ENCODE measurements at places on chromosomes 4 and X.

DNA sequence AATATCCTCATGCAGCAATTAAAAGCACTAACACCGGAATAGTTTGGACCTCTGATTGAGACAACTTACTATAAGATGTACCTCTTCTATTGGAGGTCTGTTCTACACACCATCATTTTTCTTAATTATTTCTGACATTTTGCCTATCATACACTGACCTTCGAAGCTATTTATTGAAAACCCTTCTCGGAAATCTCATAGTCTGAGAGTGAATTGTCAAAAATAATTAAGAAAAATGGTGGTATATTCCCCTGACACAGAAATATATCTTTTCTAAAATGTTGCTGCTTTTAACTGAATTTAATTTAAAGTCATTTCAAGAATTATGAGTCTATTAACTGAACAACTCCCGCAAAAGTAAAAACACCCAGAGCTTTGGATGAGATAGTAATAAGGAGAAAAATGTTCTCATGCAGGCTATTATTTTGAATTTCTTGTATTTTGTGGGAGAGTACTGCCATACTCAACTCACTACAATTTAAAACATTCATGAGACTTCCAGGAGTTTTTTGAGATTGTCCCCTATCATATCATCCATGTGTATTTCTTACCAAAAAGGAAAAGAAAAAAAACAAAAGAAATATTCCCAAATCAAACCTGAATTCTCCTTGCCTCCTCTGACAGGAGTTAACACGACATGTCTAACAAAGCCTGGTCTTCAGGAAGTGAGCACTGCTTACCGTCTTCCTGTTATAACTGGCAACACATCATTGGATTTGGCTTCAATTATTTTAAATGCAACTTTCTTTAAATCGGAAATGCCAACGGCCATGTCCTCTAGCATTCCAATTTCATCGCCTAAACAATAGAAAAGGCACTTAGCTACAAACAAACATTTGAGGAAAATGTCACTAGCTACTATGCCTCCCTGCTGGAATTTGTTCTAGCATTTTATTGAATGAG, 485.3 kb downstream of the IL15 start:
- DNase-seq, result no peak

GRCh38 chr4:20126906-20127305, 124.8 kb upstream of the SLIT2 start:
- DNase-seq, result no peak

- no peak for DNase-seq
These were observed 25.9 kb upstream of the FGFR3 start for GRCh38 chr4:1767061-1767769.

GRCh38 chrX:115966920-115967319, 203.6 kb upstream of the AGTR2 start:
- no peak for DNase-seq

GRCh38 chr4:151012820-151013219, 2.3 kb downstream of the LRBA start:
- no peak for DNase-seq

DNA sequence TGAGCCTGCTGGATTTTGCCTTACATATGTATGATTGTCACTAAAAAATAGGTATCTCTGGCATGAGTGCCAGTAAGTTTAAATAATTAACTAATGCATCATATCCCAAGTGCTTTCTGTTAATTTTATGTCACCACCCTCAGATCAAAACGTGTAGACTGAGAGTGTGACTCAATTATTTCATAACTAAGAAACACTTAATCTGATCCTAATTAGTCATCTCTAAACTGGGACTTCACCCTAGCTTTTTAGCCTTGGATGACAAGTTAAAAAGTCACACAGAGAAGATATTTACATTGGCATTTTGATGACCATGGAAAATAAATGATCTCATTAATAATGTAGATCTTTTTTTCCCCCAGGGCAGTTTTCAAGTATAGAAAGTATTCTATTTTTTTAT, 23.1 kb upstream of the SLC6A14 start:
- no peak for DNase-seq

DNA sequence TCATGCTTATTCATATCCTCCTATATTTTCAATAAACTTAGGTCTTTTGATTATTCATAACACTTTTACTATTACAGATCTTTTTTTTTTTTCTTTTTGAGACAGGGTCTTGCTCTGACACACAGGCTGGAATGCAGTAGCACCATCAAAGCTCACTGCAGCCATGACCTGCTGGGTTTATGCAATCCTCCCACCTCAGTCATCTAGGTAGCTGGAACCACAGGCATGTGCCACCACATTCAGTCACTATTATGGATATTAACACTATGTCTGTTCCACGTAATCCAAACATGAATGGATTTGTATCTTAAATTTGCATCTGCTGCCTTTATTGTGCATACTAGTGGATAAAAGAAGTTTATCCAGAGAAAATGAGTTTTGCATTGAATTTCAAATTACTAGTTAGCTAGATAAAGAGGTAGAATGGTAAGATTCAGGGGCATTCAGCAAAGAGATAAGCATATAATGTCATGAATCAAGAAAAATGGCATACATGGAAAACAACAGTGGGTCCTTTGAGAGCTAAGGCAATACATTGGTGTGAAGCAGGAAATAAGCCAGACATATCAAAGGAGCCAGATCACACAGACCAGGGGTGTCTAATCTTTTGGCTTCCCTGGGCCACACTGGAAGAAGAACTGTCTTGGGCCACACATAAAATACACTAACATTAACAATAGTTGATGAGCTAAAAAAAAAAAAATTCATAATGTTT, 13.9 kb downstream of the ANAPC10 start:
- no peak for DNase-seq

GRCh38 chr4:87805971-87806370, 6.6 kb downstream of the IBSP start:
- no peak for DNase-seq

- no peak for DNase-seq
These were observed 31.9 kb upstream of the TLR2 start for GRCh38 chr4:153652051-153652784.

GRCh38 chr4:84177831-84178542, 321.1 kb downstream of the NKX6-1 start:
- no peak for DNase-seq

DNA sequence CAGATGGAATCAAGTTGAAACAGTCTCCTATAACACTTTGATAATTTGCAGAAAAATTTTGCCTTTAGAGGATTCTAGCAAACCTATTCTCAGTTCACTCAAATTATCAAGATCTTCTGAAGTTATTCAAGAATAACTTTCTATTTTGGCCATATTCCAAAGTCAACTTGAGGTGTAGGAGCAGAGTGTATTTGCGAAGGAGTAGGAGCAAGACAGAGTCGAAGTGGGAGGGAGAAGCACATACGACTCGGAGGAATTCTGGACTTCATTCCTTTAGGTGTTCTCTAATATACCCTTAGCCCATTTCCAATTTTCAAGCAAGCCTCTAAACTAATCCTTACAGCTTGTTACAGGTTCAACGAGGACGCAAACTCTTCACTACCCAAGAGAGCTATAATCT, 252.9 kb downstream of the GPM6A start:
- no peak for DNase-seq

DNA sequence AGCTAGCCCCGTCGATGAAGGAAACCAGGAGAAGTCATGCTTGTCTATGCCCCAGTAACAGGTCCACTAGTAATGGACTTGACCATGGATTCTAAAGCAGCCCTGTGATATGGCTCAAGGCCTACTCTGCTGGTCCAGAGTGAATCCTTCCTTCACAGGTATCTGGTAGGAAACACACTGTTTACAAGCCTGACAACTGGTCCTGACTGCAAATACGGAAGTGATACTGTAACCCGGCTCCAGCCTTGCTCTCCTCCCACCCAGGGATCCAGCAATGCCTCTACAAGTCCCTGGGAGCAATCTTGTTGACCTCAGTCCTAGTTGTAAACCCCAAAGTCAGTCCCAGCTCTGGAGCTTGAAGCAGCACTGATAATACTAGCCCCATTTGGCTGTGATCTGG, 239.2 kb upstream of the GRID2 start:
- DNase-seq, result no peak

- no peak for DNase-seq
These were observed 60.3 kb downstream of the DLG3 start for GRCh38 chrX:70504772-70505450.

DNA sequence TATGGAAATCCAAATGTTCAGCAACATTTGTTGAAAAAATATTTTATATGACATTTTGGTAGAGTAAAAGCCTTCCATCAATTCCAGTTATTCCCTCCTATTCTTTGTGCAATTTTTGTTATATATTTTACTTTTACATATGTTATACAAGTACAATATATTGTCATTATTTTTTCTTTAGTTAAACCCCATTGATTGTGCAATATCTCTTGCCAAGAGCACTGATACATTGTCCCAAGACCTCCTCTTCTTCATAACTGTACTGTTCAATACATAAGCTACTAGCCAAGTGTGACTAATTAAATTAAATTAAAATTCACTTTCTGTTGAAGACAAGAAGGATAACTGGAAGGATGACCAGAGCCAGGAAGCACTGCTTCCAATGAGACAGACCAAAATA, 527.5 kb downstream of the TMA16 start:
- DNase-seq, result no peak

DNA sequence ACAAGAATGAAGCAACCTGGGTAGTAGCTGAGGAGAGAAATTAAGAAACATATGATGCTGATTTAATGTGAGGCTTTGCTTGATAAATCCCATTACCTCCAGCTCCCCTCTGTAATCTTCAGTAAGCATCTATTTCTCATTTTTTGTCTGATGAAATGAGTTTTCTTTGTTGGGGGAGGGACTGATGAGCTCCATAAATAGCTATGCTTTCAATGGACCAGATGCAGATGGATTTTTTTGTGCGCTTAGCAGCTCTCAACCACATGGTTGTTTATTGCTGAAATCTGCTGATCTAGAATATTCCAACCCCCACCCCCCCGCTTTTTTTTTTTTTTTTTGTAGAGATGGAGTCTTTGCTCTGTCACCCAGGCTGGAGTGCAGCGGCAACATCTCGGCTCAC, 1082.0 kb downstream of the RAPGEF2 start:
- DNase-seq, result no peak

DNA sequence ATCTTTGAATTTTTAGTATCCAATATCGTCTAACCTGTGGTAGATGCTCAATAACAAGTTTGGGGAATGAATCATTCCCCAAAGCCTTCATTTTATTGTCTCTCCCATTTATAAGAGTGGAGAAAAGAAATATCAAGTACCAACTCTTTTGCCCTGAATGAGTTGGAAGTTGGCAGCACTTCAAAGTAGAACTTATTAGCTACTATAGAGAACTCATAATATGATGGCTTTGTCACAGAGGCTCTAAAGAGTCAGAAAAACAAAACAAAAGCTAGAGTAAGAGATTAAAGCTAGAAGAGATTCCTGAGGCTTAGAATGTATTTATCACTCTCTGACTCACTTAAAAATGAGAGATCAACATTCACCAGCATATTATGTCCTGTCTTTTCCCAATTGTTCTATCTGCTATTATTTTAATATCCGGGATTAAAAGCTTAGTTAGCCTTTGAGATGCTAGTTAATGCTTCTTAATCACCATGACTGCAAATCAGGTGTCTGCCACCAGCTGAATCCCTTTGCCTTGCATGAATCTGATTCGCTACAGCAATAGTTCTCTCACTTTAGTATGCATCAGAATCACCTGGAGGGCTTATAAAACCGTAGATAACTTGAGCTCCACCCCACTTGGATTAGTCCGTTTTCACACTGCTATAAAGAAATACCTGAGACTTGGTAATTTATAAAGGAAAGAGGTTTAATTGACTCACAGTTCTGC, 77.9 kb downstream of the PALLD start:
- no peak for DNase-seq

GRCh38 chrX:10884246-10884645, 226.9 kb upstream of the HCCS start:
- no peak for DNase-seq

- DNase-seq, result no peak
These were observed 269.8 kb upstream of the ARX start for GRCh38 chrX:25285598-25285997.

GRCh38 chrX:113980953-113981352, 602.9 kb upstream of the HTR2C start:
- DNase-seq, result no peak

DNA sequence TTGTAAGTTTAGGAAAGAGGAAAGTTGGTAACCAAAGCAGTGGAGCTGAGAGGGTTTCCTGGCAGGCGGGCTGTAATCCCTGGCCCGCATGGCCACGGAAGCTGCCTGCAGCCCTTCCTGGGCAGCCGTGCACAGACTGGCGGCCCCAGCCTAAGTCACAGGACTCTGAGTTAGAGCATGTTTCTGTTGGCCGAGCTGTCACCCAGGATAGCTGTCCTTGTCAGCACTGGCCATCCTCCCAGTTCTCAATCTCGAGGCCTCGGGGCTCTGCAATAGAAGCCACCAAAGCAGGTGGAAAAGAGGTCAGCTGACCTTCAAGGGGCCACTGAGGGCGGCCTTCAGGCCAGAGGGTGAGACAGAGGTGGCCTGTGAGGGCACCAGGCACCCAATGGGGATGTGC, 20.5 kb downstream of the PNMA6E start:
- no peak for DNase-seq

DNA sequence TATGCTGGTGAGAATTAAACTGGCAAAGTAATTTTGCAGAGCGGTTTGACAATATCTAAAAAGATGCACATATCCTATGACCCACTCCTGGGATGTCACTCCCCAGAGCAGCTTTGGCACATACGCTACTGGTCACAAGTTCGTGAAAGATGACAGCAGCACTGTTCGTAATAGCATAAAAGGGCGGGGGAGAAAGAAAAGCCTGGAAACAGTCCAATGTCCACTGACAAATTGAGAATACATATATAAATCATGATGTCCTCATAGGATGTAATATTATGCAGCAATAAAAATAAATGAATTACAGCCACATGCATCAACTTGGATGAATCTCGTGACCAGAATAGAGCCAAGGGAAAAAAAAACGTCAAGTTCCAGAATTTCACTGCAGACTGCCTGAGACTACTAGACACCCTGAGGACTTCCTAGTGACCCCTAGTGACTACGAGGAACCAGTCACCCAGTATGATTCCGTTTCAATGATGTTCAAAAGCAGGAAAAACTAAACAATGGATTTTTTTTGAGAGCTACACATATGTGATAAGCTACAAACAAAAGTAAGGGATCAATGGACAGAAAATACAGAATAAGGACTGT, 1.8 kb downstream of the PCSK1N start:
- no peak for DNase-seq

DNA sequence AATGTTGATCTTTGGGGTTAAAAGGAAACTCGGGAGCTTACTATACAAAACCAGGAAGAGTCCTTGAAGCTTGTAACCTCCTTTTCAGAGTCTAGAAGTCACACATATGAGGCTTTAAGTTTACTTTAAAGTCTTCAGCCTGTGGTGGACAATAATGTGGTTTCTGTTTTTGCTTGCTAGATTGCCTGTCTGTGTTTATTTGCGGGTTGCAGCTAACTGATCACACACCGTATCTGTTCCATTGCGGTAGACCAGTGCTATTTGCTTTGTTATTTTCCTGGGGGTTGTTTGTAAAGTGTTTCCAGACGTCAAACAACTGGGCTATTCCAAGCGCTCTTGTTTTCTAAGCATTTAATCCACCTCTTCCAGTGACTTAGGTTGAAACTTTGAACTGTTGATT, 143.0 kb upstream of the GYPA start:
- no peak for DNase-seq

Data from heart right ventricle (tissue), 16 donors.